ENCODE measurements at places on chromosomes 13 and 19. TPM values are rescaled to one million over a fixed set of nuclear protein-coding genes. Genes with fewer than 3 reads are reported as not detected.
A peak's percentile ranks its signal among the peaks of the same experiment; 100 is the strongest.

SRRM5 gene
- total RNA-seq, result 0.75 TPM

CPB2 gene
- not detected for total RNA-seq

ZNF850 gene
- total RNA-seq, result 4.3 TPM

WDFY2 gene
- total RNA-seq, result 32.1 TPM

ZNF835 gene
- total RNA-seq, result 0.18 TPM

- peaks cover 2% of the 10 kb centered on the region for H3K27me3 ChIP-seq
- H3K27ac ChIP-seq, result no peak overlapping the region
- no peak overlapping the region for H3K4me3 ChIP-seq
- DNase-seq, result no peak
- H3K4me1 ChIP-seq, result no peaks in the 10 kb centered on the region
- no peaks in the 10 kb centered on the region for H3K36me3 ChIP-seq
Measured at GRCh38 chr19:13526552-13526951, 20.3 kb upstream of the CACNA1A start.

- H3K27ac ChIP-seq, result no peak overlapping the region
- H3K36me3 ChIP-seq, result no peaks in the 10 kb centered on the region
- no peaks in the 10 kb centered on the region for H3K27me3 ChIP-seq
- no peak overlapping the region for H3K4me3 ChIP-seq
Measured at GRCh38 chr13:64928696-64929499, 2301.2 kb downstream of the PCDH9 start.

DNA sequence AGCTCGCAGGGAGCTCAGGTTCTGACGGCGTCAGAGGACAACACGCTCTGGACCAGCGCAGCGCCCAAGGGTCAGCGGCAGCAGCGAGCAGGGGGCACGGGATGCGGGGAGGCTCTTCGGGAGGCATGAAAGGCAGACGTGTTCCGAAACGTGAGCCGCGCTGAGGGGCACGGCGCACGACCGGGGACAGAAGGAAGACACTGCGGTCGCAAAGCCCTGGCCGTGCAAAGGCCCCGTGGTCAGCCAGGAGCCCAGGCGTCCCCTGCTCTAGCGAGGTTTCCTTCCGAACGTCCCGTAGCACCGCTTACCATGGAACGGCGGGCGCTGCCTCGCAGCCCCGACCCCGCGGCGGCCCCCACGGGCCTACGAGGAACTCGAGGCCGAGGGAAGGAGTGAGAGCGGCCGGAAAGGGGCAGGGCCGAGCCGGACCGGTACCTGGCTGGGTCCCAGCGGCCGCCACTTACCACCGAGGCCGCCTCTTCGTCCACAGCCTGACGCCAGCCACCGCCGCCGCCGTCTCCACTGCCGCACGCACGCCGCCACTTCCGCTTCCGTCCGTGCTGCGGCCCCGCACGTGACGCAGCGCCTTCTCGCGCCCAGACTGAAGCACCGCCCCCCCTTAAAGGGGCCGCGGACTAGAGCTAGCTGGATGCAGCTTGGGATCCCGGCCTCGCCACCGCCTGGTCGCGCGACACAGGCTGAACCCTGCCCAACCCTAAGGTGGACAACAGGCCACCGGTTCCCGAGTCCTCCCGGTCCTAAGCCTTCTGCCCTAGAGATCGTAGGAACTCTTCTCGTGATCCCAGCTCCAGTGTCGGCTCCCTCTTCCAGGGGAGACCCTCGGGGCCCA is 9.4 kb downstream of the ABHD17A start:
- no peaks in the 10 kb centered on the region for H3K27me3 ChIP-seq
- H3K4me3 ChIP-seq, result peak overlapping the region; percentile 81
- peak overlapping the region; percentile 91 for H3K27ac ChIP-seq
- H3K36me3 ChIP-seq, result peaks cover 41% of the 10 kb centered on the region
- H3K4me1 ChIP-seq, result peaks cover 50% of the 10 kb centered on the region

GRCh38 chr19:40224342-40225150 is 1.9 kb downstream of the CCNP start:
- no peak overlapping the region for H3K27ac ChIP-seq
- H3K27me3 ChIP-seq, result peaks cover 30% of the 10 kb centered on the region
- no peaks in the 10 kb centered on the region for H3K36me3 ChIP-seq

- H3K36me3 ChIP-seq, result no peaks in the 10 kb centered on the region
- H3K4me3 ChIP-seq, result no peak overlapping the region
- H3K27ac ChIP-seq, result no peak overlapping the region
- no peaks in the 10 kb centered on the region for H3K4me1 ChIP-seq
Measured at GRCh38 chr13:83879431-83880171, 2.7 kb downstream of the SLITRK1 start.

GRCh38 chr13:98462946-98463345 is 114.0 kb downstream of the STK24 start:
- H3K27me3 ChIP-seq, result no peaks in the 10 kb centered on the region
- H3K27ac ChIP-seq, result no peak overlapping the region
- no peak for DNase-seq
- H3K4me1 ChIP-seq, result no peaks in the 10 kb centered on the region

GRCh38 chr13:43758834-43759233 is 27.9 kb downstream of the ENOX1 start:
- H3K27me3 ChIP-seq, result no peaks in the 10 kb centered on the region
- DNase-seq, result no peak
- no peak overlapping the region for H3K27ac ChIP-seq
- H3K4me3 ChIP-seq, result no peak overlapping the region

- no peaks in the 10 kb centered on the region for H3K36me3 ChIP-seq
- peaks cover 5% of the 10 kb centered on the region for H3K4me1 ChIP-seq
- no peak overlapping the region for H3K27ac ChIP-seq
- H3K27me3 ChIP-seq, result no peaks in the 10 kb centered on the region
- H3K4me3 ChIP-seq, result no peak overlapping the region
Measured at GRCh38 chr13:51564671-51565070, 19.6 kb upstream of the WDFY2 start.

DNA sequence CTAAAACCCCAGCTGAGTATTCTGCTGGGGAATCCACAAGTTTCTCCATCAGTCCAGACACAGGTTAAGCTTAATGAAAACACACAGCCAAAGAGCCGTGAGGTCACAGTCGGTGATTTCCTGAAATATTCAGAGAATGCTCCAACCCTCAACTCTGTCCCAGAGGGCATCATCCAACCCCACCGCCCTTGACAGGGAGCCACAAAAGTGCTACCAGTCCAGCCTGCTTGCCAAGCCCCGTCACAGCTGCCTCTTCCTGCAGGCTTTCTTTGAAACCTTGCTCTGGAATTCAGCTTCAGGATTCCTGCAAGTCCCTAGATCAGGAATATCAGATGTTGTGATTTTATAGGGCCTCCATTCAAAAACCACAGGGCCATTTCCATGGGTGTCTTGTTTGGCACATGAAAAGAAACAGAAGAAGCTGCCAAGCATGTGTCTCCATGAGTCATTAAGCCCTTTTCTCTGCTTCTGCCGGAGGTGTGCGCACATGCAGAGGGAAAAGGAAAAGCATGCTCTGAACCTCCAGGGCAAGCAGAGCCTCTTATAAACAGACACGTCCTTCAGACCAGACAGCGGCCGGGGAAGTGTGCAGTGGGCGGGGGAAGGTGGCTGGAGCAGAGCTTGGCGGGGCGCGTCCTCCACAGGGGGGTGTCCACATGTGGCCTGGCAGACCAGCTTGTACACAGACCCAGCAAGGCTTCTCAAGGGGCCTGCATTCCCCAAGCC is 164.7 kb downstream of the KATNAL1 start:
- no peaks in the 10 kb centered on the region for H3K36me3 ChIP-seq
- peak overlapping the region; percentile 4 for H3K27ac ChIP-seq
- H3K4me3 ChIP-seq, result no peak overlapping the region
- no peaks in the 10 kb centered on the region for H3K27me3 ChIP-seq

GRCh38 chr13:95707035-95707434 is 30.1 kb downstream of the DNAJC3 start:
- peaks cover 12% of the 10 kb centered on the region for H3K36me3 ChIP-seq
- H3K27me3 ChIP-seq, result no peaks in the 10 kb centered on the region
- no peak overlapping the region for H3K4me3 ChIP-seq
- DNase-seq, result no peak
- H3K4me1 ChIP-seq, result peaks cover 22% of the 10 kb centered on the region
- no peak overlapping the region for H3K27ac ChIP-seq

GRCh38 chr13:19927117-19927748 is 31.3 kb upstream of the ZMYM2 start:
- no peak overlapping the region for H3K4me3 ChIP-seq
- DNase-seq, result peak; percentile 63
- H3K27ac ChIP-seq, result no peak overlapping the region

DNA sequence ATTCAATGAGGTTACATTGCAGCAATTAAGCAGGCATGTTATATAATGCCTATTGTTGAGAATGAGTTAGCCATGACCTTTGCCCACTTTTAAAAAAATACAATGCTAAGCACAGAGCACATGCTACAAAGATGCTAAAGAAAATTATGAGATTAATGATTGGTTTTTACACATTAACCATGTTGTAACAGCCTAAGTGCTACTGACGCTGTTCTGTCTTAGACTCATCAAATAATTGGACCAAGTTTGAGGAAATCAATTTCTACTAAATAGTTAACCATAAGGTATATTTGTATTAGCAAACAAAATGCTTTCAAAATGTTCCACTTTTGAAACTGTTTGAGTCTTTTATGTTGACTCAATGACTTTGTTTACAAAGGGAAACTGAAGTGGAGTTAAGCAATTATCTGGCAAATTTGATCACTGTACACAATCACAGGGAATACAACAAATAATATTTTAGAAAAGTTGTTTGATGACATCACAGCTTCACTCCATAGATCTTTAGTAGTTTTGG is 14.3 kb downstream of the MIR17HG start:
- H3K27ac ChIP-seq, result no peak overlapping the region
- no peaks in the 10 kb centered on the region for H3K4me1 ChIP-seq
- H3K27me3 ChIP-seq, result no peaks in the 10 kb centered on the region
- H3K36me3 ChIP-seq, result no peaks in the 10 kb centered on the region
- no peak for DNase-seq

GRCh38 chr19:743168-743687 is 7.7 kb upstream of the MISP start:
- H3K4me1 ChIP-seq, result no peaks in the 10 kb centered on the region
- H3K27me3 ChIP-seq, result no peaks in the 10 kb centered on the region
- no peak overlapping the region for H3K27ac ChIP-seq
- no peak for DNase-seq

- DNase-seq, result no peak
- H3K4me1 ChIP-seq, result no peaks in the 10 kb centered on the region
- no peak overlapping the region for H3K27ac ChIP-seq
- H3K4me3 ChIP-seq, result no peak overlapping the region
- no peaks in the 10 kb centered on the region for H3K27me3 ChIP-seq
- no peaks in the 10 kb centered on the region for H3K36me3 ChIP-seq
Measured at GRCh38 chr13:95833719-95834118, 156.8 kb downstream of the DNAJC3 start.

DNA sequence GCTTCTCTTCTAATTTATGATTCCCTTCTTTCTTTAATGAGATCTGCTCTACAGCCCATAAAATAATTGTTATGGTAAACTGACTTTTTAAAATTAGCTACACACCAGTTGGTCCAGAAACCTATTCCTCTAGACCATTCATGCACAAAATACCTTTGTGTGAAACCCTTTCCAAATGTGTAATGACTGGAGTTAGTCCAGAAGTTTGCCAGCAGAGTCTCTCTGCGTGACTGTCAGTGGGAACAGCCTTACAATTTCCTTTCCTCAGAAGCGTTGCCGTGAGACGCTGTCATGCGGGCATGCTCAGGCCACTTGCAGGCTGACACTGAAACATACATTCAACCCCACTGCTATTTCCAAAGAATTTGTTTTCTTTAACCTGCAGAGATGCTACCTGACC is 965.2 kb downstream of the PCDH9 start:
- no peaks in the 10 kb centered on the region for H3K4me1 ChIP-seq
- DNase-seq, result no peak
- no peaks in the 10 kb centered on the region for H3K27me3 ChIP-seq
- H3K27ac ChIP-seq, result no peak overlapping the region
- H3K4me3 ChIP-seq, result no peak overlapping the region

- no peaks in the 10 kb centered on the region for H3K36me3 ChIP-seq
- no peak overlapping the region for H3K27ac ChIP-seq
- no peak overlapping the region for H3K4me3 ChIP-seq
- no peaks in the 10 kb centered on the region for H3K27me3 ChIP-seq
- no peak for DNase-seq
Measured at GRCh38 chr13:29421118-29421517, 174.4 kb downstream of the SLC7A1 start.

- H3K36me3 ChIP-seq, result no peaks in the 10 kb centered on the region
- peak overlapping the region; percentile 51 for H3K4me3 ChIP-seq
- H3K27ac ChIP-seq, result peak overlapping the region; percentile 50
Measured at GRCh38 chr13:31846961-31847752, 107.8 kb downstream of the RXFP2 start.

DNA sequence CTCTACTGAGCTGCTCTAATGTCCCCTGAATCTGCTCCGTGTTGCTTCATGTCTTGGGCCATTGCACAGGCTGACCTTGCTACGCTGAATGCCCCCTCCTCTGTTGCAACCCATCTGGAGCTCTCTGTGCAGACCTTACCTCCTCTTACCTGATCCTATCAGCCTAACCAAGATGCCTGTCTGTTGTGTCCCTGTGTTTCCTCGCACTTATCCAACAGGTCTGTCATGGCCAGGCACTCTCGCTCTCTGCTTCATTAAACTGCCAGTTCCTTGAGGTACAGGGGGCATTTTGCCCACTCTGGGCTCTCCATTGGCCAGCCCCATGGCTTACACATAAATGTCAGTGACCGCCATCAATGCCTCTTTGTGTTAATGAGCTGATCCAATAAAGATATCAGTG is 277.7 kb upstream of the TSHZ3 start:
- no peaks in the 10 kb centered on the region for H3K27me3 ChIP-seq
- no peak overlapping the region for H3K4me3 ChIP-seq
- DNase-seq, result no peak
- no peaks in the 10 kb centered on the region for H3K36me3 ChIP-seq

- no peaks in the 10 kb centered on the region for H3K36me3 ChIP-seq
- no peak overlapping the region for H3K4me3 ChIP-seq
- DNase-seq, result no peak
Measured at GRCh38 chr19:27671876-27672275, 1541.1 kb downstream of the UQCRFS1 start.

DNA sequence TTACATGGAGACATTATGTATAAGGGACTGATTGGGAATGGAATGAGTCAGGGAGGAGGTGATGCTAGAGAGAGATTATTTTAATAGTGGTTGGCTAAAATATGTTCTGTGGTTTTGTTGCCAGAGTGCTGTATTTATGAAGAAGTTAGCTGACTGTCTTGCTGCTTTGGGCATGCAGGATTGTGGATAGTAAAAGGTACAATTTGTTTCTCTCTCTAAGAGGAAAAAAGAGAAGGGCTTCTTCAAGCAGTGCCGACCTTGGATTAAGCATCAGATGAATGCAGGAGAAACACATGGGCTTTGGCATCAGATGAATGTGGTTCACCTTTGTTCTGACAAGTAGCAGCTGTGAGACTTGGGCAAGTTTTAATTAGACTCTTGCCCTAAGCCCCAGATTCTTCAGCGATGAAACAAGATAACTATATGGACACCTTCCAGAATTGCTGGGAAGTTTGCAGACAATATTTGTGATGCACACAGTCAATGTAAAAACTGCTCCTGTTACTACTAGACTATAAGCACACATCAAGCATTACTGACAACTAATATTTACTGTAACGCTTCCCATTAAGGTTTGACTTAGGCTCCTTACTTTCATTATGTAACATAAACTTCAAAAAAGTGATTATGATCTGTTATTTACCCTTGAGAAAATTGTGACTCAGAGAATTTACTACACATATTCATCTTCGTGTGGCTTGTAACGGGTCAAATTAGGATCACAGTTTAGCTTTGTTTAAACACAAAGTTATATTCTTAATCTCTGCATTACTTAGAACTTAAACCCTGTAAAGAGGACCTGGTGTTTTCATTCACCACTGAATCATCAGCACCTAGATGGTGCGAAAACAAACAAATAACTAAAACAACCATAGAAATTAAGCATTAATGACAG is 824.0 kb downstream of the PCDH9 start:
- H3K27ac ChIP-seq, result no peak overlapping the region
- H3K27me3 ChIP-seq, result no peaks in the 10 kb centered on the region
- no peak for DNase-seq
- H3K4me3 ChIP-seq, result no peak overlapping the region
- H3K4me1 ChIP-seq, result no peaks in the 10 kb centered on the region
